ENCODE measurements at places on chromosomes 3 and 15.

- DNase-seq = no peak
Observed at GRCh38 chr3:9450991-9451390, 53.6 kb downstream of the SETD5 start.

- DNase-seq = no peak
Observed at GRCh38 chr3:183099838-183100204, 525 bp upstream of the MCCC1 start.

DNA sequence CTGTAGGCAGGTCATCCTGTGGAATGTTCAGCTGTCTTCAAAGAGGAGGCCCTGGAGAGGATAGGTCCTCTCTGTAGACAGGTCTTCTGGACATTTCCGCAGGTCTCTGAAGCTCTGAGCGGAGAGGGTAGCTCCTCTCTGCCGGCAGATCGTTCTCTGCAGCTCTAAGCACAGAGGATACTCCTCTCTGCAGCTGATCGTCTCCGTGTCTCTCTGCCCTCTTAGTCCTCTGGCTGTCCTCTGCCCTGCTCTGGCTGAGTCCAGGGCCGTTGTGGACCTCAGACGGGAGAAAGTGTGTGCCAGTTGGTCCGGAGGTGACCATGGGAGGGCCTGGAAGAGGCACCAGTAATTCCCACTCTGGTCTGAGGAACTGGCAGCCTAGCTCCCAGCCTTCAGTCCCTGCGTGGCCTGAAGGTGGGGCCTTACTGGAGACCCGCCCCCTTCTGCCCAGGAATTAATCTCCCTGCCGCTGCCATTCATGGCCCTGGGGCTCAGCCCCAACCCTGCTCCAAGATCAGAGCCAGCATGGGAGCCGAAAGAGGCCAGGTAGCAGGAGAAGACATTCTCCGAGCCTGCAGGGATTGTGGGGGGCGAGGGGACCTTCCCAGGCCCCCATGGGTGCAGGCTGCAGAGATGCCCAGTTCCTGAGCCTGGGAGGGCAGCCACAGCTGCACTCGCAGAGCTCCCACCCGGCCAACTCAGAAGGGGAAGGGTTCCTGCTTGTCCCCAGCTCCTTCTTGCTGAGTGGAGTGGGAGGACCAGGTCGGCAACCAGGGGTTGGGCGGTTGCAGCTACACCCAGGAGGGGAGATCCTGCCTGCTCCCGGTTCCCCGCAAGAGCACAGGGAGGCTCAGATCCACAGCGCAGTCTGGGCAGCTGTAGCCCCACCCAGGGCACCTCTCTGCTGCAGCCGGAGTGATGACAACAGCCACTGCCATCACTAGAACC, 488.7 kb downstream of the RSL24D1 start:
- DNase-seq = no peak

- DNase-seq = no peak
Observed at GRCh38 chr3:129526121-129526900, 2.1 kb upstream of the RHO start.

- DNase-seq = no peak
Observed at GRCh38 chr3:153103406-153103945, 58.5 kb upstream of the RAP2B start.

DNA sequence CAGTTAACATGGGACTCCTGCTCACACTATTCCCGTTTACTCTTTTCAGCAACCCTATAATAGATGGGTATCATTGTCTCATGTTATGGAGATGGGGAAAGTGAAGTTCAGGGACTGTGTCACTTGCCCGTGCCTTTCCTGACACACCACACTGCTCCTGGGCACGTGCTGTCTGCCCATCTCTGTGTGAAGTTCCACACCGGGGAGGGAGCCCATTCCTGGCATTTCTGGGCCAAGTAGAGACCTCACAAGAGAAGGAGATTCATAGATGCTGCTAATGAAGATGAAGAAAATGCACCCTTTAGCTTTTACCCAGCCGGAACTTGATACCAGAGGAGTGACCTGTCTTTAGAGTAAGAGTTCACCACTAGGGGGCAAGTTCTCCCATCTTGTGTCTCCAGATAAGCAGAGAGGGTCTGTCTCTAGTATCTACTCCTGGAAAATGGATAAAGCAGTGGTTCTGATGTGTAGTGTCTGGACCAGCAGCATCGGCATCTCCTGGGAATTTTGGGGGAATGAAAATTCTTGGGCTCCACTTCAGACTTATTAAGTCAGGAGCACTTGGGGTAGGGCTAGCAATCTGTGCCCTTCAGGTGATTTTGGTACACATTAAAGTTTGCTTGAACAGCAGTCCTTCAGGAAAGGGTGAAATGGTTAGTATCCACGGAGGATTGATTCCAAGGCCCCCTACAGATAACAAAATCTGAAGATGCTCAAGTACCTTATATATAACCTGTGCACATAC, 2.0 kb upstream of the TOPBP1 start:
- peak; percentile 66 for DNase-seq

- DNase-seq = peak; percentile 97
Observed at GRCh38 chr15:70507772-70508371, 255.5 kb downstream of the UACA start.

DNA sequence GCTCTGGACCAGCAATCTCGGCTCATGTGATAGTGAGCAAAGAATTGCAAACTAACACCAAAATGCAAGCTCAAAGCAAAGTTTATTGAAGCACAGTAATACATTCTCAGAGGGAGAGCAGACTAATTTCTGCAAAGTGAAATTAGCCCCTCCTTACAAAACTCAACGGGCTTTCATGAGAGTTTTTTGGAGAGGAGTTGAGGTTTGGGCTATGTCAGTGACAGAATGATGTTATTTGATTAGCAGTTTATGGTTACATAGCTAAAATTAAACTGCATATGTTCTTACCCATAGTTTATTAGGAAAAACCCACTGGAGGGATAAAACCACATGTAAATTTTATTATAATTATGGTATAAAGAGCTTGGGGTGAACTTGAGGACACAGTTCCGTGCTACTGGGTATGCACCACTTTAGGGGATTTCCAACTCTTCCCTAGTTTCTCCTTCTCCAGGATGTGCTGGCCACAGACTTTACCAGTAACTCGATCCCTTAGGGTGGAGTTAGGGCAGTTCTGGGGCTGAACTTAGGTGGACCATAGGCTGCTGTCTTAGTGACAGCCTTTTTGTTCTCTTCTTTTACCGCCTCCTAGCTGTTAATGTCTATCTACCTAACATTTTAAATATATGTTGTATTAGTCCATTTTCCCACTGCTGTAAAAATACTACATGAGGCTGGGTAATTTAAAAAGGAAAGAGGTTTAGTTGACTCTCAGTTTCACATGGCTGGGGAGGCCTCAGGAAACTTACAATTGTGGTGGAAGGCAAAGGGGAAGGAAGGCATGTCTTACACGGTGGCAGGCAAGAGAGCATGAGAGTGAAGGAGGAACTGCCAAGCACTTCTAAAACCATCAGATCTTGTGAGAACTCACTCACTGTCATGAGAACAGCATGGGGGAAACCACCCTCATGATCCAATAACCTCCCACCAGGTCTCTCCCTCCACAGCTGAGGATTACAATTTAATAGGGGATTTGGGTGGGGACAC, 8.9 kb upstream of the AADACL2 start:
- peak; percentile 3 for DNase-seq

- peak; percentile 94 for DNase-seq
Observed at GRCh38 chr15:78133801-78134200, 2.6 kb upstream of the CIB2 start.

GRCh38 chr3:132326251-132326650, 9.0 kb downstream of the ACP3 start:
- no peak for DNase-seq

- DNase-seq = no peak
Observed at GRCh38 chr3:99823723-99824711, 6.4 kb downstream of the CMSS1 start.

Measured in PC-3 (cell line).